ENCODE measurements at places on chromosomes 4 and X.
A peak's percentile ranks its signal among the peaks of the same experiment; 100 is the strongest.

GRCh38 chrX:19602866-19603622 is 87.7 kb upstream of the MAP3K15 start:
- peak; percentile 13 for DNase-seq

GRCh38 chr4:163892417-163892816 is 397.9 kb downstream of the TMA16 start:
- no peak for DNase-seq

DNA sequence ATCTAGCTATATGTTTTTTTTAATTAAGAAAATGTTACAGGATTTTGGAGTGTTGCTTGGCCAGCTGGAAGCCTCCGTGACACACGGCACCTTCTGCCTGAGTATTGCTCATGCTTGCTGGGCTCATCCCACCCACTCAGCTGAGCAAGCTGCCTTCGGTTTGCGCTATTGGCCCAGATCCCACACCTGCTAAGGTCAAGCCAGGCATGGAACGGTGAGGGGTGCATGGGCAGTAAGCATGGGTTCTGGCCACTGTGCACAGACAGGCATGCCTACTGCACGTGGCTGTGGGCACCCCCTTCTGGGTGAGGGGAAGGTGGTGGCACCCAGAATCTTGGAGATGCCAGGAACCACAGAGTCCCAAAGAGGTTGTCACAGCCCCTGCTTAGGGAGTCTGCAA is 1178.4 kb upstream of the PCDH7 start:
- DNase-seq: no peak

GRCh38 chr4:31156221-31156620 is 436.1 kb downstream of the PCDH7 start:
- DNase-seq: no peak

- no peak for DNase-seq
Observed at GRCh38 chrX:108696690-108697089, 39.7 kb downstream of the IRS4 start.

- no peak for DNase-seq
Observed at GRCh38 chr4:55318175-55319129, 27.6 kb upstream of the SRD5A3 start.

DNA sequence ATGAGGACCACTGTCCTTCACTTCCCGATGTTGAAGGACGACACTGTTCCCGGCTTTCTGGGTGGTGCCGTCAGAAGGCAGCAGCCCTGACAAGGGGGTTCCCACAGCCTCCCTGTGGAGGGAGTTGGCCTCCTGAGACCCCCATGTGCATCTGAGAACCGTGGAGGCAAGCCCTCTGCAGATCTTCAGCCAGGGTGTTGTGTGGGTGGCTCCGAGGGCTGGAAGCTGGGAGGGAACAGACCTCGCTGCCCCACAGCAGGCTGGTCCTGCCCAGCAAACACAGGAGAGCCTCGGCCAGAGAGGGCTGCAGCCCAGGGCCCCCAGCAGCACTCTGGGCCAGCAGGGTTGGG is 16.2 kb downstream of the DGKQ start:
- DNase-seq: no peak

DNA sequence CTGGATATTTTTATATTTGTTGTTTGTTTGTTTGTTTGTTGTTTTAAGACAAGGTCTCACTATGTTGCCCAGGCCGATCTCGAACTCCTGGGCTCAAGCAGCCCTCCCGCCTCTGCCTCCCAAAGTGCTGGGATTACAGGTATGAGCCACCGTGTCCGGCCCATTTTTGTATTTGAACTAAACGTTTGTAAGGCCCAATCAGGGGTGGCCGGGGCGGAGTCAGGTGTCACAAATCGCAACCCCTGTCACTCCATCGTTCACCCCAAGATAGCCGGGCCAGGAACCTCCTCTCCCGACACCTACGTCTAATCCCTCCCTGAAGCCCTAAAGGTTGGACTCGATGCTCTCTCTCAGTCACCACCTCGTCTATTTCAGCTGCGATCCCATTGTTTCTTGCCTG is 722 bp upstream of the EFHC2 start:
- DNase-seq: peak; percentile 50

DNA sequence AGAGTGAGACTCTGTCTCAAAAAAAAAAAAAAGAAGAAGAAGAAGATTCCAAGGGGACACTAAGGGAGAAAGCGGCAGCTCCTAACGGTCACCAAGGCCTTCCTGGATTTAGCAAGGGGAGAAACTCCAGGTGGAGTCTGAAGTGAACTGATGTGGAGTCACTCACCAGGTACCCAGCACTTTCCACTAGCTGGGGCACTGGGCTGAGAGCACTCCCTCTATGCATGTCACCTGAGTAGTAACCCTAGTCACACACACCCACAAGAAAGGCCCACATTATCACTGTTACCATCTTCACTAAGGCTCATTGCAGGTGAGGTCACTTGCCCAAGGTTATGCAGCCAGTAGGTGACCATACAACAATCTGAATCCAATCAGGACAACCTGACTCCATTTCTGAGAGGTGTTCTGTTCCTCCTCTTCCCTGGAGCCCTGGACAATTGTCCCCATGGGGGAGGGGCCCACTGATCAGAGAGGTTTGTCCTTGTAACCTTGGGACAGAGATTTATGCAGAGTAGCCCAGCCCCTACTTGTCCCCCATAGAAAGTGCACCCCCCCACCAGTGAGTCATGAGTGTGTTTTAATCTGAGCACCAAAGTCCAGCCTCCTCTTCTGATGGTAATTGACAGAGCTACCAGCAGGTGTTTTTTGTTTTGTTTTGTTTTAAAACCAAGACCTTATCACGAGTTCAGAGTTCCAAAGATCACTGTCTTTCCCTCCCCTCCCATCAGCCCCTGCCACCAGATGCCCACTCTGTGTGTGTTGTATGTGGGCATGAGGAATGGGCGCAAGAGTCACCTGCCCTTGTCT is 5.9 kb upstream of the SASH3 start:
- no peak for DNase-seq

DNA sequence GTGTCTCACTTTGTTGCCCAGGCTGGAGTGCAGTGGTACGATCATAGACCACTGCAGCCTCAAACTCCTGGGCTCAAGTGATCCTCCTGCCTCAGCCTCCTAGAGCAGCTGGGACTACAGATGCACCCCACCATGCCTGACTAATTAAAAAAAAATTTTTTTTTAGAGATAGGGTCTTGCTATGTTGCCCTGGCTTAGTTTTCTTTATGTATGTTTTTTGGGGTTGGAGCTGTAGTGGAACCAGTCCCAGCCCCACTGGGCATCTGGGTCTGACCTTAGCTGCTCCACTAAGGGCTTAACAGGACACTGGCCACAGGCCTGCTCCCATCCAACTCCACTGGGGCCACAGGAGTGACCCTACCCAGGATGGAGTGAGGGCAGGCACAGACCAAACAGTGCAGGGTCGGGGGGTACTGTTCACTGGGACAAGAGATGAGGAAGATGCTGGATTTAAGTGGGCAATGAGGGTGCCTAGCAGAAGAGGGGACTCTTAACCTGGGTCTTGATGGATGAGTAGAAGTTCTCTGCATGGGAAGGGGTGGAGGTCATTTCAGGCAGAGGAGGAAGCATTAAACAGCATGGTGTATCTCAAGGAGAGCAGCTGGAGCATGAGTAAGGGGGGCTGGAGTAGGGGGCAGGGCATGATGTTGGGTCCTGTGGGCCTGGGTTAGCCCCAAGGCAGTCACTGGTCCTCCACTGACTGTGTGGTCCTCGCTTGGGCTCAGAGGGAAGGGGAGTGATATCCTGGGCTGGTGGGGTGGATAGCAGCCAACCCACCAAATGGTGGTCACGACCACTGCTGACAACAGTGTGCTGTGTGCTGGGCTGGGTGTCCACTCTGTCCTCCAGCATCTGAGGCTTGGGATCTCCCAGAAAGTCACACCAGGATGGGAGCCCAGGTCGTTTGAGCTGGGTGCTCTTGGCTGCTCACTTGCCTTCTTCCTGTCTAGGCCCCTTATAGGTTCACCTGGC is 24.1 kb upstream of the ADD1 start:
- no peak for DNase-seq

- no peak for DNase-seq
Observed at GRCh38 chr4:40656201-40656863, 26.7 kb upstream of the RBM47 start.
